ENCODE measurements at places on chromosomes 3 and 15. TPM values are rescaled to one million over a fixed set of nuclear protein-coding genes. Genes with fewer than 3 reads are reported as not detected.
A peak's percentile ranks its signal among the peaks of the same experiment; 100 is the strongest.

PRICKLE2 gene
- 84.0 TPM for total RNA-seq

SEMA6D gene
- total RNA-seq: 49.3 TPM

DNA sequence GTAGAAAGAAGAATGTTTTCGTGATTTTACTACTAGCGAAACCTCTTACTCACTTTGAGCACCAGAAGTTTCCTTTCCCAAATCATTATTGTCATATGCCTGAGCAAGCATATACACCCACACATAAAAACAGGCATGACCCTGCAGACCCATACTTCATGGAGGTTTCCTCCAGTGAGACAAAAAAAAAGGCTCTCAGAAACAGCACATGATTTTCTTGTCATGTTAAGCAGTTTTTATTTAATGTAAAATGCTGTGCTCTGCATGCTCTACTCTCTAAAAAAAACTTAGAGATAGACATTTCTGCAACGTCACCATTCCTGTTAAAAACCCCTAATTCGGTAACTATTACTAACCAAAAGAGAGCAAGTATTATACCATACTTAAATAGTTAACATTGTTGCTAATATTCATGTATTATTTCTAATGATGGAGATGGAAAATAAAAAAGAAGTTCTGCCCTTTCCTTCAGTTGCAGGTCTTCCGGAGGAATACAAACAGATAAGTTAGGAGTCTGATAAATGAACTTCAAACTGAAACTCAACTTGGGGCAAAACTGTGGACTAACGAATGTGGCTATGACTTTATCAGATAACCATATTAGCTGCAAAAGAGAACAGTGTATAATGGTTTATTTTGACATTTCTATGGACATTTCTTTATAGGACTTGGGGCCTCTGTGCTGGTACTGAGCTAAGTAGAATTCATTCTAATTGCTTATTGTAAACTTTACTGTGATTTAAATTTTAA lies 15.9 kb downstream of the CD200R1 start:
- DNase-seq: no peak

DNA sequence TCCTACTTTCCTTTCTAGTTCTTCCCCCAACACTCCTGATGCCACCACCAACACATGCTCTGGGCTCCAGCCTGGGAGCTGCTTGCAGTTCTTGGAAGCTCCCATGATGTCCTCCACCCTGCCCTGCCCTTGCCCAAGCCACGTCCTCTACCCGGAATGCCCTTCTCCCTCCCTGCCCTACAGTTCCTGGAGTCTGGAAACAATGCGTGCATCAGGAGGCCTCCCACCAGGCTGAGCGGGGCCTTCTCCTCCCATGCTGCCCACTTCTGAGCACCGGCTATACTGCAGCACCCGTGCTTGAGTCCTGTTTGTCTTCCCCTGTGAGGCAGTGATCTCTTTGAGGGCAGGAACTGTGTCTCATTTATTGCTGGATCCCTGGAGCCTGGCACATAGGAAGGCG lies 44.6 kb downstream of the DGKG start:
- no peak for DNase-seq

FSIP1 gene
- total RNA-seq: 17.5 TPM

DNA sequence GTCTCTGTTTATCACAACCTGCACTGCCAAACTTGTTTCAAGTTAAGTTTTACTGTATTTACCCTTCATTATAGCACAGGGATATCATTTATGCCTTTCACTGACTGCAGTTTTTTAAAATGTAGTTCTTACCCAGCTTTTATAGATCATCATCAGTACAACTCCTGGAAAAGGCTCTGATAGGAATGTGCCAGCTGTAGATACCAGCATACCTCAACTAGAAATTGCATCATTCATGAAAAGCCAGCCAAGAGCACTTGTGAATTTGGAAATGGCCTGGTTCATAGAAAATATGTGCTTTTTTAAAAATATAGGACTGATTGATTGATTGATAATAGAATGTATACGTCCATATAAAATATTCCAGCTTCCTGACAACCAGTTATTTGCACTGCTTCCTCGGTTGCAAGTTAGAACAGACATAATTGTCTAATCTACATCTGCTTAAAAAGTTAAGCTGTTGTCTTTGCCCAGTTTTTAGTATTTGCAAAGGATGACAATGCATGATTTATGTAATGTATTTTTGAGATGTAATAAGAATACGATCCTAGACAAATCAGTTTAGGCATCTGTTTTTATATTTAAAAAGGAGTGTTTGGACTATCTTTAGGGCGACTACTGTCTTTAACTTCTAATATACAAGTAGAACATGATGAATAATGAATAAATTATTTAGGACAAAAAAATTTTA lies 58.5 kb downstream of the DCUN1D1 start:
- DNase-seq: no peak

DNA sequence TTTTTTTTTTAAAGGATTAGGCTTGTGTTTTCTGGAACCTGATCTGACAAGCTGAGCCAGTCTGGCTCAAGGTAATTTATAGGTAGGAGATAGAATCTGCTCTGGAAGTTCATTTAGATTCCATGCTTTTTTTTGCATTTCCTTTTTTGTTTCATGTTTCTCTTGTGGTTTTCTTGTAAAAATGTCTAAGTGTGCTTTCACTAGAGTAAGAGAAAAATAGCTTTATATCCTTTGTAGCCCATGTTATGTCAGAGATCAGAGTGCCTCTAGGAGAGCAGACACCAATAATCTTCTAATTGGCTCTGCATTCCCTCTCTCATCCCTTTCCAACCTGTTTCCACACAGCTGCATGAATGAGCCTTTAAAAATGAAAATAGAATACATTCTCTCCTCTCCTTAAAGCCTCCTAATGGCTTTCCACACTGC lies 389.8 kb upstream of the KCNMB2 start:
- no peak for DNase-seq

ITPKA gene
- 1.6 TPM for total RNA-seq

DNA sequence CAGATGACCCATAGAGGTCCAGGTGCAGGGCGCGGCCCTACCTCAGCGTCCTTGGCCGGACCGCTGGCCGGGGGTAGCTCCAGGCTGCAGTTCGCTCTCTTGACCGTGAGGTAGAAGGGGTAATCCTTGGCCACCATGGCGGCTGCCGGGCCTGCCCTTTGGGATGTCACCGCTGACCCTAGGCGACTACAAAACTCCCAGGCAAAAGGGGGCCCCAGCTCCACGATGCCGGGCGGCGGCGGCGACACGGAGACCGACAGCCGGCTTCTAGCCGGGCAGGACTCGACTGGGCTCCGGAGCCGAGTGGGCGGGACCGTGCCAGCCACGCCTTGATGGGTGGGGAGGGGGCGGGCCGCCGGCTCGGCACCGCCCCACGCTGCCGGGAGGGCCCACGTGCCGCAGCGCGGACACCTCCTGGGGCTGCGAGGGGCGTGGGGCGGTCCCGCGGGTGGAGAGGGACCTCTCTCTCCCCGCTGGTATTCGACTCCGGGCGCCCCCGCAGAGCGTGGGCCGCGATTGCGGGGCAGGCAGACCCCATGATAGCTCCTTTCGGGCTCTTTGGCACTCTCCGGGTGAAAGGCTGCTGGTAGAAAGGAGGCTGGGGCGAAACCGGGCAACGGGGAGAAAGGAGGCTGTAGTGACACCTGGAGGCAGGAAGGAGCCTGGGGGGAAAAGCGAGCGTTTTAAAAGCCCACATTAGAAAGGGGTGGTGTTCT lies at the start of gene ARHGEF3:
TSS of gene ARHGEF3 (minus strand) at position 288 of the 716 bp plus-strand sequence. CDS start at position 137, 151 bp downstream.
- DNase-seq: peak; percentile 85

DNA sequence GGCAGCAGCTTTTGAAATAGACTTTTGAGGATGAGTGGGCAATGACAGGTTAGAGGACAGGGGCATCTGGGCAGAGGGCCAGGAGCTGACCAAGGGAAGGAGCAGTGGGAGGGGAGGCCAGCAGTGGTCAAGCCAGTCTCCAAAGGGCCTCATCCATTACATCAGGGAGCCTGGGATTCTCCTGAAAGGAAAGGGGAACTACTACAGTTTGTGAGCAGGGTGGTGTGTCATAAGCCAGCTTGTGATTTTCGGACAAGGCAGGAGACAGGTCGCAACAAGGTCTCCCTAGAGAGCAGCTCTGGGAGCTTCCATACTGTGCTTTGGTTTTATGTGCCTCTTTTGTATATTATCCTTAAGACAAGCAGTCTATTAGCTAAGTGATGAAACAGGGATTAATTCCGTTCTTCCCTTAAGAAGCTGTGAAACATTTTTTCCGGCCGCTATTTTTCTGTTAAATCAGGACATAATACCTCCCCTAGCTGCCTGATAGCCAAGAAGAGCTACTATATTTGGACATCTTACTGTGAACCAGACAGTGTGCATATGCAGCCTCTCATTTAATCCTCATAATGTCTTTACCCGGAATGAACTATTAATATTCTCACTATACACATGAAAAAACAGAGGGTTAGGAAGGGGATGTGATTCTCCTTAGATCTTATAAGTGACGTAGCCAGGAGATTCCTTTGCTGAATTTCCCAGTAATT lies 46.4 kb downstream of the C2CD4B start:
- no peak for DNase-seq

FBXW12 gene
- total RNA-seq: 1.6 TPM

DNA sequence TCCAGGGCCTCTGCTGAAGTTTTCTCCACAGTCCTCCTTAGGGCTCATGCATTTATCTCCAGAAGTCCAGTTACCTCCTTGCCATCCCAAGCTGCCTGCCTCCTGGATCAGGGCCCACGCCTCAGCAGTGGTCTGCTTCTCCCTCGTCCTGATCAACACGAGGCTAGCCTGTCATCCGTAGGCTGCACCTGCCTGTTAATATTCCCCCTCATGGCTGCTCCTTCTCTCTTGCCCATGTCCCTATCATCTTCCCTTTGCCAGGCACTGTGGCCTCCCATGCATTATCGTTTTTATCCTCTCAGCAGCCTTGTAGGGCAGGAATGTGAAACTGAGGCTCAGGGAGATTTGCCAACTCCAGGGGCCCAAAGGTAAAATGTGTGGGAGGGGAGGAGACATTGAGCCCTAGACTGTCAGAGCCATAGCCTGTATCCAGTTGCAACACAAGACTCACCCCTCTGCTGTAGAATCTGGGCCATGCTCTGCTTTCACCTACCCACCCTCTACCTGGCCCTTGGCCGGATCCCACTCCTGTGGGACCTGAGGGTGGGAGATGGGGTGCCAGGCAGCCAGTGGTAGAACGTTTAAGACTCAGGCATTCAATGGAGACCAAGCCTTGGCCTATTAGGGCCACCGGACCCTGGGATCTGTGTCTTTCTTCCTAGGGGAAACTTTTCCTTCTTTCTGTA lies 4.6 kb downstream of the GRM2 start:
- peak; percentile 12 for DNase-seq

- no peak for DNase-seq
These were observed 63.3 kb downstream of the DOCK3 start for GRCh38 chr3:50737906-50738598.

DNA sequence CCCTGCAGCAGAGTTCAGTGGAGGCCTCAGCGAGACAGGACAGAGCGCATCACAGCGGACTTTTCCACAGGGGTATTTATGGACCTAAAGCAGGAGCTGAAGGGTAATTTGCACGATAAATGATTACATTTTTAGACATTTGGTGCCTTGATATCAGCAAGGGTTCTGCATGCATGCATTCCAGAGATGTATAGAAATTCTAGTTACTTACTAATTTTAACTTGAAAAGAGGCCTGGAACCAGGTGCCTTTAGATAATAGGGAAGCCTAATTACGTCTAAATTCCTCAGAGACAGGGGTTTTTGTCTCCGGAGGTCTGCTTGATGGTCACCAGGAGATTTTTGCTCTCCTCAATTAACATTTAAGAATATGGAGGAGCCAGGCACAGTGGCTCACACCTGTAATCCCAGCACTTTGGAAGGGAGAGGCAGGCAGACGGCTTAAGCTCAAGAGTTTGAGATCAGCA lies 79.8 kb upstream of the MFGE8 start:
- DNase-seq: no peak

ASB14 gene
- total RNA-seq: under 0.01 TPM

DNA sequence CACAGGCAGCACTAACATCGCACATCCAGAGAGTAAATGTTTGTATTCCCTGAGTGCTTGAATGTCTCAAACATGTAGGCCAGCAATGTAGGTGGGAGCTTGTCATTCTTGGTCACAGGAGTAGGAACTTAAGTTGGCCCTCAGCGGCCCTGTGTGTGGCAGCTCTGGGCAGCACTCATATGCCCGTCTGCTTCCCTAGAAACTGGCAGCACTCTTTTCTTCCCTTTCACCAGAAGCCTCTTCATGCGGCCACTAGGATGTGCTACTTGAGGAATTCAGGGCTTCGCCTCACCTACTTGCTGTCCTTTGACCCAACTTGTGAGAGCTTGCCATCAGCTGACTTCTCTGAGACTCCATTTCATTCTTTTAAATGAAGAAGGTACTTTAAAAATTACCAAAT lies 69.5 kb downstream of the TIPARP start:
- no peak for DNase-seq

GRCh38 chr3:40615918-40616819 lies 91.4 kb downstream of the ZNF621 start:
- no peak for DNase-seq

CD80 gene
- not detected for total RNA-seq

DNA sequence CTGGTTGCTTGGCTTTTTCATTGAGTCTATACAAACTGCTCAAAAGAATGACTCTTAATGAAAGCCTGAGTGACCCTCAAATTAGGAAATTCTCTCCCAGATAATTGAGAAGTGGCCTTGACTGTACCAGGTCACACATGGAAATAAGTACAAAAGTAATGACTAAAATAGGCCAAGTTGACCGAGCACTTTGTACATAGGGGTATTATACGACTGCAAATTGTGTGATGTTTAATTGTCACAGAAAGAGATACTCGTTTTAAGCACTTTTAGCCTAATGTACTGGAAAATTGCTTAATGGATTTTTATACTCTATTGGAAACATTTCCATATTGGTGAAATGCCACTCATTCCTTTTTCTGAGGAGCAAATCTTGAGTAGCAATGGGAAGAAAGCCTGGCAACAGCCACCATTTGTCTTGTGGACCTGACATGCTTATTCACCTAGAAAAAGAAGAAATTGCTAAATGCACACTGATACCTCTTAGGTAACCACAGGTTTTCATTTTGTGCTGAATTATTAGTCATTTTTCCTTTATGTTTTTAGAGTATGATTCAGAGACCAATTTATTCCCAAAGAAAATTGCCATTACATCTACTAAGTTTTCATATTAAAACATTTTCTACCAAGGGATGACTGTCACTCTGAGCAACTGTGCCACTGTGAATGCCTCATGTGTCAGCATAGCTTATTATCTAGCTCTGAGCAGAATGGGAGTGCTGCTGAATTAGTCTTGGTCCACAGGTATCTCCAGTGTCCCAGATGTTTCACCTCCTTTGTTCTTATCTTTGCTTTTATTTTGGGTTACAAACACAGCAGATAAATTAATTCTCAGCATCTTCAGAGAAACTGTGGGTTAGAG lies 8.9 kb upstream of the PXK start:
- no peak for DNase-seq

GRCh38 chr15:68526784-68527183 lies 52.0 kb upstream of the CORO2B start:
- DNase-seq: no peak

Data from frontal cortex (tissue), 4 donors.